ENCODE measurements at places on chromosomes 3 and 15.

DNA sequence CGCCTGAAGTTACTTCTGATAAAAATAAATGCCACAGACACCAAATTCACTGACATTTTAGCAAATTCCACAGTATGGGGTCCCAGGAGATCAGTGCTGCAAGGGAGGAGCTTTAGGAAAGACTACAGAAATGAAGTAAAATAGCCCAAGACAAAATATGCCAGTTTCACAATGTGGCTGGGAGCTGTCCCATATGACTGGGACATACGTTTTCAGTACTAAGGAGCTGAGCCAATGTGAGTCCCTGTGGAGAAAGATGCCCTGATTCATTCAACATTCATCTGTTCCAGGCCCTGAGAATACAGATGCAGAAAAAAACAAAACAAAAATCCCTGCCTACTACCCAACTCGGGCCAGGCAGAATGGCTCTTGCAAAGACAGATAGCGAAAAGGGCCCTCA lies 63.4 kb upstream of the FAM174B start:
- DNase-seq: no peak

GRCh38 chr3:128273109-128273840 lies 120.0 kb downstream of the EEFSEC start:
- no peak for DNase-seq

DNA sequence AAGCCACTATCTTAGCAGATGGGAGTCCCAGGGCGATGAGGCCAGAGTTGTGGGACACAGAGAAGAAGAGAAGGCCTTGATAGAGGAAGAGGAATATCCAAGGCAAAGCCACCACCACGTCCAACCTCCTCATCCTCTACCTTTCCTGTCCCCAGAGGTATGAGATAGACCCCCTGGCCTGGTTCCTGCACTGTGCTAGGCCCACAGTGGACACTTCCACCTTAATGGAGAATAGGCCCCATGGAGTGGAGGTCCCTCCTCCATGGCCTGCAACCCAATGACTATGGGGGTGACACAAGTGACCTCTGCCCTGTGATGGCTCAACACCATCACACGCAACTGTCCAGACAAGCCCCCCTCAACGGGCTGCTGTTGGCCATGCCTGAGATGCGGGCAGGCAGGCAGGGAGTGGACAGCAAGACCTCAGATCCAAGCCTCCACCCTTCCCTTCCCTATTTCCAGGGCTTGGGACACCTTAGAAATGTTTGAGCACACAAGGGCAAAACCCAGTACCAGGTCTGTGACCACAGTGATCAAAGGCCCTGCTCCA lies 36.8 kb downstream of the GRAMD2A start:
- DNase-seq: no peak

GRCh38 chr3:188008582-188009213 lies 145.3 kb upstream of the LPP start:
- DNase-seq: no peak

GRCh38 chr3:59128685-59129084 lies 78.9 kb upstream of the CFAP20DC start:
- DNase-seq: no peak

- DNase-seq: no peak
Measured at GRCh38 chr3:158097081-158097592, 9.1 kb downstream of the SHOX2 start.

DNA sequence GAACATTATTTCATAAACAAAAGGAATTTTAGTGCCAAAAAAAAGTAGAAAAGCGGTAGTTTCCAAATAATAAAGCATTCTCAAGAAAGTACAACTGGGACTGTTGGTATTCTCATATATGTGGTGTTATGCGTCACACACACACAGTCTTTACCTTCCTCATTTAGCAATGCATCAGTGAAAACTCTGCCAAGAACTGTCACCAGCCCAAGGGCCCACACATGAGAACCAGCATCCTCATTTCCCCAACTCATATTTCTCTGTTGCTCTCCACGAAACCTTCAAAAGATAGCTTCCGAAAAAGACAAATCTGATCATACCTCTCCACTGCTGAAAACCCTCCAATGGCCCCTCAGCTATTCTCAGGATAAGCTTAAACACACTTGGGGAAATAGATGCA lies 150.7 kb downstream of the CADPS start:
- DNase-seq: no peak

DNA sequence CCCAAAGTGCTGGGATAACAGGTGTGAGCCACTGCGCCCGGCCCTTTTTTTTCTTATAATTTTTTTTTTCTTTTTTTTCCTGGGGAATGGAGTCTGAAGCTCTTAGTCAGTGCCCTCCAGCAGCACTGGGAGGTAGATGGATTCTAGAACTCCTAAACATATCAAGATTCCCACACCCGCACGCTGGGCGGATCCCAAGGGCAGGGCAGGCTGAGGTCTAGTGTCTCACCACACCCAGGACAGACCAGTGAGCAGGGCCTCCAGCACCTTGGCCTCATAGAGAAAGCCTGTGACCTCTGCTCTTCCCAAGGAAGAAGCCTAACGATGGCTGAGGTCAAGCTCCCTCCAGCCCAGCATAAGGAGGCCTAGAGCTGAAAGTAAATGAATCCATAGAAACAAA lies 153.7 kb upstream of the MEF2A start:
- DNase-seq: peak; percentile 51

- peak; percentile 4 for DNase-seq
Measured at GRCh38 chr3:66039590-66039887, 821 bp upstream of the MAGI1 start.

- DNase-seq: no peak
Measured at GRCh38 chr3:124034016-124034843, 42.3 kb upstream of the ROPN1 start.

DNA sequence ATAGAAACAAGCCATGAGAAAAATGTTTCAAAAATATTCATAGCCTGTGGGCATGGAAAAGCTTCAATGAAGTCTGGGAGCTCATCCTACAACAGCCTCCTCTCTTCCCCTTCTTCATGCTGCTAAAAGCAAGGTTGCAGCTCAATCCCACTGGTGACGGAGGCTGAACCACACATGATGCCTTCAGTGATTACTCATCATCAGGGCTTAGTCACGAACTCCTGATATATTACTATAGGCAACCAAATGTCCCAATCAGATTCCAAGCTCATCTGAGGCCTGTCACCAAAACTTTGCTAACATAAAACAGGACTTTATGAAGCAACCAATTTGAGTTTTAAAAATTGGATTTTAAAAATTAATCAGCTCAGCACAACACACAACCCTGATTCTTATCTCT lies 24.0 kb upstream of the SLC24A5 start:
- no peak for DNase-seq

GRCh38 chr3:16890597-16891333 lies 6.0 kb downstream of the PLCL2 start:
- peak; percentile 49 for DNase-seq

DNA sequence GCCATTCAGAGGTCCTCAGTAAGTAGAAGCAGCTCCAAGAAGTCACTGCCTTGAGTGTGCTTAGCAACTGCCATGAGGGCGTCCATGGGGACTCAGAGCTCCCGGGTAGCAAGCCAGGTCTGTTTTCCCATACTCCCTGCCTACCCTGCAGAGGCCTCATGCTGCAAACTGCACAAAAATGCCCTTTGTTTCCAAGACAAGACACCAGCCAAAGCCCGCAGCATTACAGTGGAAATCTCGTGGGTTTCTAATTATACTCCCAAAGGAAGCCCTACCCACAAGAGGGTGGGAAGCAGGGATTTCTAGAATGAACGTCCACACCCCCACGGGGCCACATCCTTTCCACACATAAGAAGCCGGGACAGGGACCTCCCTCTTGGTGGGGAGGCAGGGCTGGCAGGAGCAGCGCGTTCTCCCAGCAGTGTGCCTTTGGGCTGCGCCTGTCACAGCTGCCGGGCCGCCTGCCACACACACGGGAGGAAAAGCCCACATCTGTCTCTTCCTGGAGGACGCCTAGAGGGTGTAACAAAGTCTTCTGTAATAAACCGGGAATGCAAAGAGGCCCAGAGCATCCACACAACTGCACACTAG lies 31.1 kb downstream of the FAM174B start:
- DNase-seq: no peak

GRCh38 chr15:38174691-38175090 lies 77.9 kb upstream of the SPRED1 start:
- no peak for DNase-seq

DNA sequence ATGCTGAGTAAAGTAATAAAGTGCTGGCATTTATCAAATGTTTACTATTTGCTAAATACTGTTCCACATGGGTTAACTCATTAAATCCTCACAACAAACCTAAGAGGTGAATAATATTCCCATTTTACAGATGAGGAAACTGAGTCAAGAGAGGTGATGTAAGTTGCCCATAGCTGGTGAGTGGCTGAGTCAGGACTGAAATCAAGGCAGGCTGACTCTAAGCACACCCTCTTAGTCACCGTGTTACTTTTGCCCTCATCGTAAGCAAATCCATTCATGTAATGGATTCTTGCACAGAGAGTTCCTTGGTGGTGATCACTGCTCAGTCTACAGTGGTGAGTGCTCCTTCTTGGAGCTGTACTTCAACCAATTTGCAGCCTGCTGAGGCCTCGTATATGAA lies 28.9 kb upstream of the PTX3 start:
- DNase-seq: no peak

DNA sequence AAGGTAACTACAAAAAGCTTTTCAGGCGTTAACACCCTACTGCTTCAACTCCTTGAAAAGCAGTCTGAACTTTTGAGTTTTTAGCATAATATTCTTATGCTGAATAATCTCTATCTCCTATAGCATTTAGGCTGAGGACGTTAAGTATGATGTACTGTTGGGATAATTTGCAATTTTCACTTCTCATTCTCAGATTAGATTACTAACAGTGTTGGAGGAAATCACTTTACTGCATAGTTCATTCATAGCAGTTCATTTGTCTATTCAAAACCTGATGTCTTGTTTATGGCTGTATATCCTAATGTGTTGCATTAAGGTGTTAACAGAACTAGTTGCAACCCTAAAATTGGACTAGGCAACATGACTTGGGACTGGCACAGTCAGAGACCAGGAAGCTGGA lies 983.1 kb downstream of the FHIT start:
- DNase-seq: no peak

DNA sequence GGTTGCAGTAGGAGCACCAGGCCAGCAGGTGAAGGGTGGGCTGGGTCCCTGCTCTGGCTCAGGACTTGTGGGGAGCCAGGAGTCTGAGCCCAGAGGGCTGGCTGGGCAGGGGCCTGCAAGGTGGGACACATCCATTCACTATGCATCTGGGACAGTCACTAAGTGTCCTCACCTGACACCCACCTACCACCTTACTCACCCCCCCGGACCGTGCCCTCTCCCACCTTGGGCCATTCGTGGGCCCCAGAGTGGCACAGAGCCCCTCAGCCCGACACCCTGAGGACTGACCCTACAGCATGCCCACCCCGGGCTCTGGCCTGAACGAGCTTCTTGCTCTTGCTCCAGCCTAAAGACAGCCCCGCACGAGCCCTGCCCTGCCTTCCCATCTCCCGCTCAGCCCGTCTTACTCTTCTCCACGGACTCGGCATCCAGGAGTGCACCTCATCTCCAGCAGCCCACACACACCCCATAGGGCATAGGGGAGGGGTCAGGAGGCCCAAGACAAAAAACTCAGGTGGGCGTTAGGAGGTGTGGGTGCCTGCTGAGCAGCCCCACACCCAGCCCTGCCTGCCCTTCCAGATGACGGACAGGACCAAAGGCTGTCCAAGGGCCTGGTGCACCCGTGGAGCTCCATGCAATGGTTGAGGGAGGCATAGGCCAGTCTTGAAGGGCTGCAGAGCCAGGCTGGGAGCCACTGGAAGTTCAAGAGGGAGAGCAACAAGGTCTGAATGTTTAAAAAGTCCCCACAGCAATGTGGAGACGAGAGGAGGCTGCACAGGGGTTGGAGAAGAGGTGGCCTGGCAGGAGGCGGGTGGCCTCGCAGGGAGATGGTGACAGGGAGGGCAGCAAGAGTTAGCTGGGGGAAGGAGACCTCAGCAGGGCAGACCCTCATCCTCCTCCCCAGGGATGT lies 27.0 kb downstream of the PTH1R start:
- no peak for DNase-seq

GRCh38 chr3:27311400-27311799 lies 57.8 kb downstream of the NEK10 start:
- DNase-seq: no peak

DNA sequence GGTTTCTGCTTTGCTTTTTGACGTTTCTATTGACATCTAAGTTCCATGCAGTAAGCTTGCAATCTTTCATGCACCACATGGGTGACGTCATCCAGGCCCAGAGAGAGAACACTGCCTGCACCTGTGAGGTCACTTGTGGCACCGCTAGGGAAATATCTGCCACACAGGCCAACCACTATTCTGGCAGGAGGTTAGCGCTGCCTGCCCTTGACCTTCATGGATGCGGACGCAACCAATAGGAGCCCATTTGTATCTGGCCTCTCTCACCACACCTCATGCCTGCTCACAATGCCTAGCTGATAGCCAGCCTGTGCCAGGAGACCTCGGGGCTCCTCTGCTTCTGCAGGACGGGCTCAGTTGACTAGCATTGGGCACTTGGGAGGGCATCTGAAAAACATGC lies 55.8 kb upstream of the PRR23E start:
- DNase-seq: no peak

- DNase-seq: no peak
Measured at GRCh38 chr3:114411811-114412803, 118.3 kb downstream of the TIGIT start.

DNA sequence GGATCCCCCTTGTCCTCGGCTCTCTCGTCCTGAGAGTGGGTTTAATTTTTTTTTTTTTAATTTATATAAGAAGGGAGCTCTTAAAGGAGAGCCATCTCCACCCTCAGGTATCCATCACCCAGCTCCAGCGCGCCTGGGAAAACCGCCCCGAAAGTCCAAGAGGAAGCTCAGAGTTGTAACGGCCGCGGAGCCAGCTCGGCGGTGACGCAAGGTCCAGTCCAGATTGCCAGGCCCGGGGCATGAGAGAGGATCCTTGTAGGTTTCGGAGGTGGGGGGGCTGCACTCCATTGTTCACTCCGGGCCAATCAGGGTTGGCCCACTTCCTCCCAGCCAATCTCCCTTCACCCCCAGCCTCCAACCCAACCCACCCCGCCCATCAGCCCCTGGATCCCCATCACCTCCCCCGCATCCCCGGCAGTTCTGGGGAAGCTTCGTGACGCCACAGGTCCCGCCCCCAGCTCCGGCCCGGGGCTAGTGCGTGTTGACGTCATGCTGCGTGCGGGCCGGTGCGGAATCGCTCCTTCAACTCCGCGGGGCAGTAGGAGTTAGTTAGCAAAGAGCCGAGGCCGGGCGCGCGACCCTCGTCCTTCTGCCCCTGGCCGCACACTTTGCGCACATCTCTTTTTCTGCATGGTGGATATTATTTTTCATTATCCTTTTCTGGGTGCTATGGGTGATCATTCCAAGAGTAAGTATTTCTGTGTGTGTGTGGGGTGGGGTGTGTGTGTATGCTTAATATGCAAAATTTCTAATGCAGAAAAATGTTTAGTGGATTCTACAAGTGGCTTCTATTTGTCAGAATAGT lies at the start of gene ISL2:
ISL2 (plus strand) TSS at position 520 of the 805 bp plus-strand sequence; CDS start at position 631, 111 bp downstream.
- DNase-seq: peak; percentile 62

GRCh38 chr3:190809351-190809750 lies 53.1 kb downstream of the GMNC start:
- no peak for DNase-seq

GRCh38 chr15:91622711-91623342 lies 230.7 kb upstream of the SLCO3A1 start:
- DNase-seq: no peak

- peak; percentile 91 for DNase-seq
Measured at GRCh38 chr3:37291275-37291700, 116.9 kb upstream of the LRRFIP2 start.

GRCh38 chr3:168407381-168407780 lies 311.7 kb upstream of the GOLIM4 start:
- no peak for DNase-seq

GRCh38 chr15:66875588-66876420 lies 173.8 kb downstream of the SMAD6 start:
- DNase-seq: no peak
